ENCODE measurements at places on chromosomes 12 and 14. TPM values are rescaled to one million over a fixed set of nuclear protein-coding genes. Genes with fewer than 3 reads are reported as not detected.

The CACNA2D4 gene
- not detected for total RNA-seq

The LPAR5 gene
- total RNA-seq: 16.6 TPM

The NANOG gene
- under 0.01 TPM for total RNA-seq

The MYF5 gene
- not detected for total RNA-seq

The ALDH1L2 gene
- 2.9 TPM for total RNA-seq

The GPR137C gene
- not detected for total RNA-seq

The CCDC38 gene
- not detected for total RNA-seq

The RTN1 gene
- total RNA-seq: not detected

The LIN7A gene
- 0.56 TPM for total RNA-seq

The KRAS gene
- total RNA-seq: 14.8 TPM

The RERG gene
- total RNA-seq: 0.28 TPM

The KRT82 gene
- total RNA-seq: not detected

The SMIM41 gene
- not detected for total RNA-seq

The TEX22 gene
- not detected for total RNA-seq

The NPAS3 gene
- not detected for total RNA-seq

The FGD4 gene
- total RNA-seq: 10.1 TPM

The GZMH gene
- not detected for total RNA-seq

The FGF23 gene
- not detected for total RNA-seq

The ACOT6 gene
- total RNA-seq: 0.28 TPM

The CD69 gene
- total RNA-seq: not detected

The POC1B gene
- total RNA-seq: 8.7 TPM

The SLC5A8 gene
- total RNA-seq: not detected

The LTBR gene
- total RNA-seq: 197 TPM

The PAWR gene
- total RNA-seq: 28.3 TPM

The DMAC2L gene
- total RNA-seq: 6.8 TPM

The CGRRF1 gene
- 8.2 TPM for total RNA-seq

The CAPZA3 gene
- total RNA-seq: not detected

The CPNE8 gene
- total RNA-seq: 7.7 TPM

The CFAP54 gene
- 0.63 TPM for total RNA-seq

The CCDC177 gene
- not detected for total RNA-seq

The SPIC gene
- total RNA-seq: not detected

The CCDC196 gene
- total RNA-seq: not detected

The IL26 gene
- not detected for total RNA-seq

The DTX1 gene
- total RNA-seq: not detected

The CLEC2A gene
- not detected for total RNA-seq

The IKZF4 gene
- total RNA-seq: 4.6 TPM

The OR6C70 gene
- not detected for total RNA-seq

The RCOR1 gene
- total RNA-seq: 29.8 TPM

The FAM186B gene
- total RNA-seq: 0.07 TPM

The RNASE9 gene
- not detected for total RNA-seq

The PLEKHD1 gene
- not detected for total RNA-seq

The RNASE4 gene
- 11.1 TPM for total RNA-seq

The NKX2-1 gene
- 9.1 TPM for total RNA-seq

The NAV3 gene
- 0.74 TPM for total RNA-seq

The REM2 gene
- 0.28 TPM for total RNA-seq

The IGF1 gene
- total RNA-seq: not detected

The TESPA1 gene
- not detected for total RNA-seq

The DPPA3 gene
- total RNA-seq: not detected

The KCNA5 gene
- total RNA-seq: not detected

The MLH3 gene
- 8.3 TPM for total RNA-seq

The TAS2R43 gene
- 0.28 TPM for total RNA-seq

The CIT gene
- 12.4 TPM for total RNA-seq

The STAT6 gene
- total RNA-seq: 65.3 TPM

The CLEC4A gene
- not detected for total RNA-seq

The SLC25A21 gene
- 3.8 TPM for total RNA-seq

The TAC3 gene
- not detected for total RNA-seq

The PMEL gene
- total RNA-seq: 1.9 TPM

The KRT85 gene
- total RNA-seq: not detected

The PTPRB gene
- total RNA-seq: 0.35 TPM

All from airway epithelial cell (primary cell).